ENCODE measurements at places on chromosomes 7 and 10.
A peak's percentile ranks its signal among the peaks of the same experiment; 100 is the strongest.

DNA sequence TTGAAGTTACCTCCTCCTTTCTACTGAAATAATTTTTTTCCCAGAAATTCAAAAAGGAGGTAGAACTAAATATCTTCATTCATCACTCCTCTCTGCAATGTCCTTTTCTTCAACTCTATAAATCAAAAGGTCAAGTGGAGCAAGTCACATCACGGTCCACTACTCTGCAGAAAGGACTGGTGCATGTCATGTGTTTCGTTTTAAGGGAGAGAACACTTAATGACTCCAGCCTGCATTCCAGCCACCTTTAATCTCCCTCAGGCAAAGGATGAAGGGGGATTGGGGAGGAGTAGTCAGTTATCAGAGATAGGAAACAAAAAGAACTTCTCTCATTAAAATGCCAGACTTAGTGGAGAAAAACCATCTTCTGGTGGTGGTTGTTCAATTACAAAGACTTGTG lies 78.9 kb downstream of the ANK3 start:
- no peak for DNase-seq

DNA sequence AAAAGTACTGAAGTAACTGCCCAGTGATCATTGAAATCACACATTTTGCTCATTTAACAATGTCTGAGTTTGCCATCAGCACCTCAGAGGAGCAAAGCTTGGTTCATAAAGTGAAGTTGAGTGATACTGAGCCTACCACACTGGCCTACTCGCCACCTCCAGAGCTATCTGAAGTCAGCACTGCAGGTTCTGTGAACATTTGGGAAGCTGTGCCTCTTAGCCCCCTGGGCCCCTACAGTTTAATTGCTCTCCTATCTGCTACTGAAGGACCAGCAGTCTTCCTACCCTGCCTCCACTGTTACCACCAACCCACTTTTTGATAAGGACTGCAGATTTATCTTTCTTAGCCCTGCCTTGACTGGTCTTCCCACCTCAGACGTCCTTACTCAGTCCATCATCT lies 2.0 kb upstream of the SEMA4G start:
- no peak for DNase-seq

GRCh38 chr10:101135141-101136006 lies 4.3 kb downstream of the TLX1 start:
- DNase-seq: peak; percentile 84

- DNase-seq: no peak
These were observed 27.6 kb upstream of the PLPP4 start for GRCh38 chr10:120429395-120429794.

DNA sequence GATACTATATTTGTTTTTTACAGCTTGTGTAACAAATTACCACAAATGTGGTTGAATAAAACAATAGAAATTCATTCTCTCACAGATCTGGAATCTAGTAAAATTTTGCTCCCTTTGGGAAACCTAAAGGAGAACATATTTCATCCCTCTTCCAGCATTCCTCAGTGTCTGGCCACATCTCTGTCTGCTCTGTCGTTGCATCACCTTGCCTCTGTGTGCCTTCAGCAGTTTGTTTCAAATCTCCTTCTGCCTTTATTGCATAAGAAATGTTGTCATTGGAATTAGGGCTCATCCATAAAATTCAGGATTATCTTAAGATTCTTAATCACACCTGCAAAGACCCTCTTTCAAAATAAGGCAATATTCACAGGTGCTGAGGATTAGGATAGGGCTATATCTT lies 14.5 kb downstream of the OR2A14 start:
- DNase-seq: no peak

DNA sequence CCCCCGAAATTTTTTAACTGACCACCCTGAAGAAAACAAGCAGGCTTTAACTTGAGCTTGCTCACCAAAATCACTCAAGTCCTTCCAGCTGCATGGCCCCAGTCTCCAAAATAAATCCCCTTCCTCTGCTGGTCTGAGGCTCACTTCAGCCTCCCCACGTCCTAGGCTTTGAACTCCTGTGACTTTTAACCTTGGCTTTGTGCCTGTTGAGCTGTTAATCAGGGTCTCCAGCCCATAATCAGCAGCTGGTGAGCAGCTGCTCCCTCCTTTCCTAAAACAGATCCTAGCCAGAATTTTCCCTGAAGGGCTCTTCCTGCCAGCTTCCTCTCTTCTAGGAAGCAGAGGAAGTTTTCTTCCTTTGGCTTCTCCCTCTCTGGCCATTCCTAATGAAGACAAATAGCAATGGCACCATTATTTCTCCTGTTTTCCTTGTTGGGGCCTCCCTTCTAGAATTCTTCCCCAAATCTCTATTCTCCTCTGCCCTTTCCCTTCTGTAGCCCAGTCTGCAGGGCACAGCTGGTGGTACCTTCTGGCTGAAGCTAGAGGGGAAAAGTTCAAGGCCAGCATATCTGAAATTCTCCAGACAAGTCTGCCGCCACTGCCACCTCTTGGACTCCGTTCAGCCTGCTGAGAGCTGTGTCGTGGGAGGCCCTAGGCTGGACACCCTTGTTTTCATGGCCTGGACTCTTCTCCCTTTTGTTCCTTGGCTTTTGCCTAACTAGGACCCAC lies 152.1 kb downstream of the NOC3L start:
- DNase-seq: no peak

GRCh38 chr10:33664070-33664469 lies 329.6 kb upstream of the NRP1 start:
- DNase-seq: no peak

- peak; percentile 62 for DNase-seq
These were observed 98.9 kb upstream of the ARHGAP21 start for GRCh38 chr10:24822590-24822989.

- no peak for DNase-seq
These were observed 17.2 kb upstream of the BMPER start for GRCh38 chr7:33888166-33888565.

DNA sequence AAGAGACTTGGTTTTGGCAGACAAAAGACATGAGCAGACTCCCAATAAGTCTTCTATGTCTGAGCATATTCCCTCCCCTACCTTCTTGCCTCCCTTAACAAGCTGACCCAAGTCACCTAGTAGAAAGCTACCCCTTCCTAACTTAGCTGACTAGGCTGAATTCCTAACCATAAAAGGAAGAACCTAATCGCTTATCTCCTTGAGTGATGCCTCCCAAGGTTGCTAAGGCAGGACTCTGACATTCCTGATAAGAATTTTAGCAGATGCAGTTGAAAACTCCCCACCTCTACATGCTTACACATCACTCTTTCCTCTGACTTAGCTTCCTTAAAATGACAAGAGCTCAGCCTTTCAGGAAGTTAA lies 704.7 kb upstream of the MBL2 start:
- no peak for DNase-seq

DNA sequence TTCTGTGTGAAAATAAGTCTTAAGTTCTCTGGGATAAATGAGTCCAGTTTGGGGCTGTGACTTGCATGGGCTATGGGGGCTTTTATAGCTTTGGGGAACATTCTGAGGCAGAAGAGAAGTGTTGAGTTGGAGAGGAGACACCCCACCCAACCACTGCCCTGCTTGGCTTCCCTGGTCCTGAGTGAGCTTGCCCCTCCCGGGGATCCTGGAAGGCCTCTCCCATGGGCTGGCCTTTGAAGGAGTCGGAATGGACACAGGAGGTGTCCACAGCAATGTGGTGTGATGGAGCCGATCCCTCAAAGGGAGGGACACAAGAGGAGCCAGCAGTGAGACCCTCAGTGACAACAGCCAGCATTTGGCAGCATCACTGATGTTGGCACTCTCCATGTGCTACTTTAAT lies 89.8 kb downstream of the GLRX3 start:
- no peak for DNase-seq

DNA sequence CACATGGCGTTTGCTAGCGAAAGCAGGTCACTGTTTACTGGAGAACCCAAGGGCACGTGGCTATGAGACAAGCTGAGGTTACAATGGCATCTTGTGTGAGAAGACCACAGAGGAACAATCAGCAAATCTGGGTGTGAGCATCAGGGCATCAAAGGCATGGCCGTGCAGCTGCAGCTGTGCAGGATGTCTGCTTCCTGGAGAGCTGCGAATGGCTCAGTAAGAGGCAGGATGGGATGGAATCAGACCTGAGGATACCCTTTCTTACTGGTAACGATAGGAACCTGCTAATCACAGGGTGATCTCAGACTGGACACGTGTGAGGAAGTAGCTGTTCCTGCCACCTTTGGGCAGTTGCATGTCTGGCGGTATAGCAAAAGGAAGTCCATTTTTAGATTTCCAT lies 119.5 kb downstream of the RNF216 start:
- DNase-seq: peak; percentile 65

DNA sequence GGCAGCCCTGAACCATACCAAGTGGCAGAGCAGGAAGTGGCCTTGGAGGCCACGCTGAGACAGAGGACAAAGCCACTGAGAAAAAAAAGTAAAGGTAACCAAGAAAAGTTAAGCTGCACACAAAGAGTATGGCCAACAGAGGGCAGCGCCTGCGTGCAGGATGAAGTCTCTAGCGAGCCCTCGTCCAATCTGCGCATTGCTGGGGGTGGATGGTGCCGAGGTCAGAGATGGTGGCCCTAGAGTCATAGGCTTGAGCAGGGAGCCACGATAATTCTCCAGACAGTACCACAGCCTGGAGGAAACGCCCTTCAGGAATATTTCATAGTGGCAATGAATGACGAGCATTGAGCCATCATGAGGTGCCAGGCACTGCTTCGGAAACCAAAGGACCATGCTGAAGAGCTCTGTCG lies 9.7 kb downstream of the ATP6V0E2 start:
- peak; percentile 50 for DNase-seq

- peak; percentile 82 for DNase-seq
These were observed at the start of gene SRRM3 for GRCh38 chr7:76201732-76202665. TSS of gene SRRM3 (plus strand) at chr7:76201896. CDS start at chr7:76235067, 33,171 bp downstream.

DNA sequence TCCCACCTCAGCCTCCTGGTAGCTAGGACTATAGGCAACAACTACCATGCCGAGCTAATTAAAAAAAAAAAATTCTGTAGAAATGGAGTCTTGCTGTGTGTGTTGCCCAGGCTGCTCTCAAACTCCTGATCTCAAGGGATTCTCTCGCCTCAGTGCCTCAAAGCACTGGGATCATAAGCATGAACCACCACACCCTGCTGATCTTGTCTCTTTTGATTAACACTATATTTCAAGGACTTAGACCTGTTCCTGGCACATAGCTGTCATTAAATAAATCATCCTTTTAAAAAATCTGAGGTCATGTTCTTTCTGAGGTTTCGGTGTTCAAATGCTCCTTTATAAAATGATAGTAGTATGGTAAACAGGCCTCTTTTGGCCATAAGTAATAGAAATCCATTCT lies 4.8 kb downstream of the PALS2 start:
- no peak for DNase-seq

GRCh38 chr7:42107484-42108240 lies 129.3 kb downstream of the GLI3 start:
- DNase-seq: no peak

- no peak for DNase-seq
These were observed 122.3 kb upstream of the MDFIC start for GRCh38 chr7:114799628-114800028.

DNA sequence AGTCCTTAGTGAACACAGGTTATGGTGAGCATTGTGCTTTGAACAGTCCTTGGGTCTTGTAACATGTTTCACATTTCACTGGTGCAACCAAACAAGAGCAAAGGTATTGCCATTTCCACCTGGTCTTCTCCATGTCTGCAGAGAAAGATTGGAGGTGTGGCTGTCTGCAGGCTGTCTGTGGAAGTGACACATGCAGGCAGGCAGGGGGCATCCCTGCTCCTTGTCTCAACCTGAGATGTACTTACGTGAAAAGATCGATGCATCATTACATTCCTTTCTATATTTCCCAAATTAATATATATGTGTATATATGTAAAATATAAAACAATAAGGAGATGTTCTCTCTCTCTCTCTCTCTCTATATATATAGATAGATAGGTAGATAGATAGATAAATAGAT lies 54.3 kb downstream of the LRRC18 start:
- DNase-seq: no peak

GRCh38 chr10:24650669-24651391 lies 72.9 kb downstream of the ARHGAP21 start:
- no peak for DNase-seq

DNA sequence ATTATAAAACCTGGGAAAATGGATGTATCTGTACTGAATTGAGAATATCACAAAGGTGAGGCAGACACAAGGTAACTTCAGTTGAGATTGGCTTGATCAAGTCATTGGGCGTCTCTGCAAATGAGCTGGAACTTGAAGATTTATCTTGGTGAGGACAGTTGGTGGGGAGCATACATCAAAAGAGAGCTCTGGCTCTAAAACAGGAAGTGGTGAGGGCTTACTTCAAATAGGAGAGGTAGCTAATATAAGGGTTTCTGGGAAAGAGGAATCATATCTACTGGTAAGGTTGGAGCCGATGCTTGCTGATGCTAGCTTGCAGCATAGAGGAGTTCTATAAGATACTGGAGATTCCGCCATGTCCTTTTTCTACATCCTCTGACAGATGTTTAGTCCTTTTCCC lies 39.9 kb upstream of the FGL2 start:
- peak; percentile 54 for DNase-seq

GRCh38 chr7:158369290-158369689 lies 218.3 kb downstream of the PTPRN2 start:
- DNase-seq: no peak
